ENCODE measurements at places on chromosomes 4 and X. TPM values are rescaled to one million over a fixed set of nuclear protein-coding genes. Genes with fewer than 3 reads are reported as not detected.
A peak's percentile ranks its signal among the peaks of the same experiment; 100 is the strongest.

DNA sequence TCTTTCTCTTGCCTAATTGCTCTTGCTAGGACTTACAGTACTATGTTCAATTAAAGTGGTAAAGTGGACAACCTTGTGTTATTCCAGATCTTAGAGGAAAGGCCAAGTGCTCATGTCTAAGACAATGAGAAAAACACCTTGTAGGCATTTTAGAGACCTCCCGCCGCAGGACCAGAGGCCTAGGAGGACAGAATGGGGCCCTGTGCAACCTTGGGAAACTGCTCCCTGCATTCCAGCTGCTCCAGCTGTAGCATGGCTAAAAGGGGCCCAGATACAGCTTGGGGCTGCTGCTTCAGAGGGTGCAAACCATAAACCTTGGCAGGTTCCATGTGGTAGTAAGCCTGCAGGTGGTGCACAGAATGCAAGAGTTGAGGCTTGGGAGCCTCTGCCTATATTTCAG is 101.0 kb downstream of the PGRMC2 start:
- no peak overlapping the region for H3K27ac ChIP-seq
- H3K4me3 ChIP-seq: no peak overlapping the region
- no peaks in the 10 kb centered on the region for H3K36me3 ChIP-seq
- no peaks in the 10 kb centered on the region for H3K27me3 ChIP-seq

ITM2A gene
- 169 TPM for total RNA-seq

GRCh38 chr4:8844976-8845690 is 26.5 kb downstream of the HMX1 start:
- no peak overlapping the region for H3K27ac ChIP-seq
- no peaks in the 10 kb centered on the region for H3K4me1 ChIP-seq
- H3K36me3 ChIP-seq: no peaks in the 10 kb centered on the region
- DNase-seq: no peak

- DNase-seq: no peak
- H3K36me3 ChIP-seq: no peaks in the 10 kb centered on the region
- H3K4me1 ChIP-seq: no peaks in the 10 kb centered on the region
- no peak overlapping the region for H3K4me3 ChIP-seq
- H3K27me3 ChIP-seq: no peaks in the 10 kb centered on the region
Measured at GRCh38 chr4:96729641-96730040, 889.7 kb downstream of the PDHA2 start.

- H3K4me3 ChIP-seq: no peak overlapping the region
- no peak for DNase-seq
- no peaks in the 10 kb centered on the region for H3K27me3 ChIP-seq
- H3K36me3 ChIP-seq: no peaks in the 10 kb centered on the region
- no peak overlapping the region for H3K27ac ChIP-seq
- no peaks in the 10 kb centered on the region for H3K4me1 ChIP-seq
Measured at GRCh38 chr4:106105697-106106096, 210.3 kb downstream of the TBCK start.

FAM53A gene
- 2.2 TPM for total RNA-seq

DNA sequence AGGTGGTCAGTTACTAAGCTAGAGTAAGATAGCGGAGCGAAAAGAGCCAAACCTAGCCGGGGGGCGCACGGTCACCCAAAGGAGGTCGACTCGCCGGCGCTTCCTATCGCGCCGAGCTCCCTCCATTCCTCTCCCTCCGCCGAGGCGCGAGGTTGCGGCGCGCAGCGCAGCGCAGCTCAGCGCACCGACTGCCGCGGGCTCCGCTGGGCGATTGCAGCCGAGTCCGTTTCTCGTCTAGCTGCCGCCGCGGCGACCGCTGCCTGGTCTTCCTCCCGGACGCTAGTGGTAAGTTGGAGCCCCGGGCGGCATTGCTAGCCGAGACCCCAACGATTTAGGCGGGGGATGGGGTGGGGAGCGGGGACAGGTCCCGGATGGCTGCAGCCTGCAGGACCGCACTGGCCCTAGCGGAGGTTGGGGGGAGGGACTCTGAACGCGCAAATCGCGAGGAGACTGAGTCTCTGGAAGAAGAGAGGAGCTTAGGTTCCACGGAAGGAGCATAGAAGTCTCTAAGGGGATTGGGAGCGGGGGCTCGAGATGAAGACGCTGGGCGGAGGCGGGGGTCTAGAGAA is 573 bp downstream of the HTR2C start:
- no peak overlapping the region for H3K4me3 ChIP-seq
- H3K27me3 ChIP-seq: no peaks in the 10 kb centered on the region
- no peaks in the 10 kb centered on the region for H3K36me3 ChIP-seq
- H3K27ac ChIP-seq: no peak overlapping the region

DNA sequence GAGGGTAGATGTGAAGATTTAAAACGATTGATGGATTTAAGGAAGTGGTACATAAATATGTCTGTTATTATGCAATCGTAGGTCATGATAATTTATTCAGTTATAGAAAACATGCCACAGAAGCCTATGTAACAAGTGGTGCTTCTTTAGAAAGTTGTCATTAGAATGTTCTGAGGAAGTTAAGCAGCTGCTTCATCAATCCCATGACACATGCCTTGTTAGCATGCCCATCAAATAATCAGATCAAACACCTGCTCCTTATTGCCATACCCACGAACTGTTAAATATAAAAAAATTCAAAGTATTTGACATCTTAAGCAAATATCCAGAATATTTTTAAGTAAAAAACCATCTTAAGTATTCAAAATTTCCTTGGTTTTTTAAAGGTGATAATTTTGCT is 76.4 kb upstream of the MYOZ2 start:
- H3K4me3 ChIP-seq: no peak overlapping the region
- H3K36me3 ChIP-seq: no peaks in the 10 kb centered on the region
- H3K4me1 ChIP-seq: no peaks in the 10 kb centered on the region
- no peak overlapping the region for H3K27ac ChIP-seq

DNA sequence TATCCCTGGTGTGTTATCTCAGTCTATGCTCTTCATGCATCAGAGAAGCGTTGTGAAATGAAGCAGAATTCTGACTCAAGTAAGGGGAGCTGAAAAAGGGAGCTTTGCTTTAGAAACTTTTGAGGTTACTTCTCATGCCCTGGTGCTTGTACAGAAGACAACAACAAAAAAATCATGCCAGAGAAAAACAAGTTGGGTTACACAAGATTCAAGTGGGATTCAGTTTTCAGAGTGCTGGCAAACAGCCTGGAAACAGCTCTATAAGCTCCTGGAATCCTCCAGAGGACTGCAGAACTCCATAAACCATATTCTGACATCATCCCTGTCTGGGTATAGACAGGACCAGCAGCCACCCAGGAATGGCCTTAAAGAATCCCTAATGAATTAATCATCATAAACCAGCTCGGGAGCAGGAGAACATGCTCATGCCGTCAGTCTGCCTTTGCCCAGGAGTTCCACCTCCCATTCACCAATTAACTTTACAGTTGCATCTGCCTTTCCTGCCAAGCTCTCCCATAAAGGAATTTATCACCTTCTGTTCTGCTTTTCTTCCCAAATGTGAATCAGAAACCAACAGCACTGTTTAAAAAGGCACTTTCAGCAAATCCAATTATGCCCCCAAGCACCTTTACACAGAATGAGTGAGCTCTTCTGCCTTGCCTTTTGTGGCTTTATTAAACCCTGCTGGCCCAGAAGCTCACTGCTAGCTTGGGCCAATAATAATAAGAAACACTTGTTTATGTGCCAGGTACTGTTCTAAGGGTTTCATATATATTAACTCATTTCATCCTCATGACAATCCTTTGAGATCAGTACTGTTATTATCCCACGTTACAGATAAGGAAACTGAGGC is 54.5 kb upstream of the FBXW7 start:
- H3K4me1 ChIP-seq: peaks cover 15% of the 10 kb centered on the region
- H3K27ac ChIP-seq: no peak overlapping the region
- H3K36me3 ChIP-seq: no peaks in the 10 kb centered on the region
- H3K4me3 ChIP-seq: no peak overlapping the region

HTR2C gene
- total RNA-seq: not detected

PPEF2 gene
- 0.36 TPM for total RNA-seq

- H3K36me3 ChIP-seq: no peaks in the 10 kb centered on the region
- H3K4me3 ChIP-seq: no peak overlapping the region
- H3K27ac ChIP-seq: no peak overlapping the region
- H3K4me1 ChIP-seq: no peaks in the 10 kb centered on the region
- no peak for DNase-seq
Measured at GRCh38 chr4:154872198-154872597, 91.1 kb downstream of the RBM46 start.

GRCh38 chrX:1592470-1593142 is 1.2 kb downstream of the AKAP17A start:
- peaks cover 43% of the 10 kb centered on the region for H3K36me3 ChIP-seq
- H3K4me1 ChIP-seq: peaks cover 34% of the 10 kb centered on the region
- H3K27me3 ChIP-seq: no peaks in the 10 kb centered on the region
- H3K27ac ChIP-seq: peak overlapping the region; percentile 73
- peak overlapping the region; percentile 77 for H3K4me3 ChIP-seq
- DNase-seq: no peak

NDP gene
- total RNA-seq: not detected

CTSO gene
- total RNA-seq: 12.9 TPM

- H3K4me3 ChIP-seq: no peak overlapping the region
- H3K27ac ChIP-seq: no peak overlapping the region
- H3K4me1 ChIP-seq: no peaks in the 10 kb centered on the region
- no peak for DNase-seq
- no peaks in the 10 kb centered on the region for H3K27me3 ChIP-seq
- no peaks in the 10 kb centered on the region for H3K36me3 ChIP-seq
Measured at GRCh38 chrX:19303256-19303880, 40.4 kb upstream of the PDHA1 start.

EFNB1 gene
- 4.9 TPM for total RNA-seq

DNA sequence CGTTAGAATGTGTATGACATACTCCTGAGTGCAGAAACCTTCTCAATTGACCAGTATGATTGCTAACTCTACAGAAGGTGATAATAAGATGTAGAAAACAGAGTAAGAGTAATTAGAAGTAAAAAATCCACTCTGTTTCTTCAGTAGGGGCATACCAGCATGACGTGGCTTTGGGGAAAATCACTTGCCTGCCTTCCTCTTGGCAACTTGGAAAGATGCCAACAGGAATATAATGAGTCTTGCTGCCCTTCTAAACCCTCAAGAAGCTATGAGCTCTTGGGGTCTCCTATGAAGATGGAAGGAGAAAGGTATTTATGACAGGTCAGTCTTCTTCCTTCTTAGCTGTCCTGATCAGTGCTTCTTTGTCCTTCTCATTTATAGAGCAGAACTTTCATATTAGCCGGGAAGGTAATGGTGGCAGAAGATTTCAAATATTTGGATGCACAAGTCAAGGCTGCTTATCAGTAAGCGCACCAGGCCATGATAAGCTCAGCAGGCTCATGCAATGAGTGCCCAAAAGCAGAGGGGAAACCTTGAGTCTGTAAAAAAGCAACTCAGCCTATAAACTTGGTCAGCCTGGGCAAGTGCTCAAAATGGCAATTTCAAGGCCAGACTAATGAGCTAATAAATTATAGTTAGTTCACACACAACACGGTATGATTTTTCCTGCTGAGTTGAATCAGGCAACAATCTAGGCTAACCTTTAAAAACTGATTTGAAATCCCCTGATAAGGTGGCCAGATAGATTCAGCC is 69.7 kb upstream of the PPARGC1A start:
- no peak overlapping the region for H3K27ac ChIP-seq
- H3K4me1 ChIP-seq: no peaks in the 10 kb centered on the region
- no peak overlapping the region for H3K4me3 ChIP-seq
- no peaks in the 10 kb centered on the region for H3K36me3 ChIP-seq
- DNase-seq: no peak
- H3K27me3 ChIP-seq: no peaks in the 10 kb centered on the region

FABP2 gene
- not detected for total RNA-seq

KLKB1 gene
- total RNA-seq: 1.4 TPM

GRCh38 chr4:103011378-103012025 is 8.0 kb downstream of the SLC9B1 start:
- H3K4me1 ChIP-seq: no peaks in the 10 kb centered on the region
- no peaks in the 10 kb centered on the region for H3K27me3 ChIP-seq
- H3K4me3 ChIP-seq: no peak overlapping the region
- DNase-seq: no peak
- no peaks in the 10 kb centered on the region for H3K36me3 ChIP-seq
- no peak overlapping the region for H3K27ac ChIP-seq

NXF2B gene
- total RNA-seq: not detected

DNA sequence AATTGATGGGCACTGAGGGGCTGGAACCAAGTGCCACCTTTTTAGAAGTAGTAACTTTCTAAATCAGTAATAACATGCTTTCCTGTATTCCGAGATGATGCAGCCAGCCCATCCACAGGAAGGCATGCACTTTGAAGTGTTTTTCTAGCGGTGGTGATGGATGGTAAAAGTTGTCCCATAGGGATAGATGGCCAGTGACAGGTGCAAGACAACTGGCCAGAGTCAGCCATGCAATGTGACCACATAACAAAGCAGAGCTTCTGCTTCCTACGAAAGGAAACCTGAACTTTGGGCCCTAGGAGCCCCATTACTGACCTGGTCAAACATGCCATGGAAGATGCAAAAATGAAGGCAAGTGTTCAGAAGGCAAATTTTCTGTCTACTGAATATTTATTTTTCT is 72.3 kb downstream of the NR3C2 start:
- no peaks in the 10 kb centered on the region for H3K27me3 ChIP-seq
- H3K36me3 ChIP-seq: no peaks in the 10 kb centered on the region
- no peak for DNase-seq
- H3K27ac ChIP-seq: no peak overlapping the region
- H3K4me3 ChIP-seq: no peak overlapping the region

GNRHR gene
- total RNA-seq: not detected

DNA sequence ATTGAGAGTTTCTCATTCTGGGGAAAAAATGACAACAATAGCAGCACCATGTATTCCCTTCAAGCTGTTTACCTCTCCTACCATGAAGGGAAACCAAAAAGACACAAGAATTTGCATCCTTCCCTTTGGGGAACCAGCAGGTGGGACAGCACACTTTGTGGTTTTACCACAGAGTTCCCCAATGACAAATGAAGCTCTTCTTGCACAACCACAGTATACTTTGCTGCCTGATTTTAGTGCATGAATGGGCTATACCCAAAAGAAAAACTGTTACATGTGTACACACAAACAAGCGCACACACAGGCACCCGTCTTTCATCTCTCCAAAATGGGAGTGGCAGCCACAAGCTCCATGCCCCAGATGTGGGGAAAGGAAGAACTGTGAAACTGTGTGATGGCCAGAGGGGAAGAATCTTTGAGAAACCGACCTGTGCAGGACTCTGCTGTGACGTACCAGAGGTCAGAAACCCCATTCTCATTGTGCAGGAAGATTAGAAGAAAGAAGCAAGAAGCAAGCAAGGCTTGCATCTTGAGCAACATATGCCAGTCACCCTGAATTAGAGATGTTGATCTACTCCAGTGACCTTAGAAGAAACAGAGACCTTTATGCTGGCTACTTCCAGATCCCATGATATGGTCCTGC is 2.7 kb upstream of the MAML3 start:
- no peak overlapping the region for H3K4me3 ChIP-seq
- peaks cover 27% of the 10 kb centered on the region for H3K4me1 ChIP-seq
- no peaks in the 10 kb centered on the region for H3K27me3 ChIP-seq

DNA sequence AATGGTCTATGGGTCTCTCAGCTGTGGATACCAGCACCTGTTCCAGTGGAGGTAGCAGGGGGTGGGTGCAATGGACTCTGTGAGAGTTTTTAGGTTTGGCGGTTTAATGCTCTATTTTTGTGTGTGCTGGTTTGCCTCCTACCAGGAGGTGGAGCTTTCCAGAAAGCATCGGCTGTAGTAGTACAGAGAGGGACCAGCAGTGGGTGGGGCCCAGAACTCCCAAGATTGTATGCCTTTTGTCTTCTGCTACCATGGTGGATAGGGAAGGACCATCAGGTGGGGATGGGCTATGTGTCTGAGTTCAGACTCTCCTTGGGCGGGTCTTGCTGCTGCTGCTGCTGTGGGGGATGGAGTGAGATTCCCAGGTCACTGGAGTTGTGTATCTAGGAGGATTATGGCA is 557.2 kb upstream of the GRID2 start:
- H3K4me3 ChIP-seq: no peak overlapping the region
- no peak for DNase-seq
- H3K36me3 ChIP-seq: no peaks in the 10 kb centered on the region
- no peaks in the 10 kb centered on the region for H3K4me1 ChIP-seq
- no peaks in the 10 kb centered on the region for H3K27me3 ChIP-seq
- H3K27ac ChIP-seq: no peak overlapping the region

HERC3 gene
- total RNA-seq: 95.5 TPM
